ENCODE measurements at places on chromosomes 7 and 10. TPM values are rescaled to one million over a fixed set of nuclear protein-coding genes. Genes with fewer than 3 reads are reported as not detected.

DNA sequence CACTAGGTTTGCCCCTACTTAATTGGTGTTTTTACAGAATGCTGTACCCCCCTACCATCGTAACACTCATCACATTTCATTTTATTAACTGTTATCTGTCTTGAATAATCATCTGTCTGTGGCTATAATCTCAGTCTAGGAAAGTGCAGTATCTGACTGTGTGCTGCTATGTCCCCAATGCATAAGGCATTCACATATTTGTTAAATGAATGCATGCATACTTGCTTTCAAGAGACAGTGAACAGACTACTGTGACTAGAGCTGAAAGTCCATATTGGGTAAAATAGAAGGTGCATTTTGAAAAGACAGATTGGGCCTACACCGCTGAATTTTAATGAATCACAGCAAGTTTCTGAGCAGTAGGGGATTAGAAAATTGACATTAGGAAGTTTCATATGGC, 112.3 kb downstream of the ARHGAP12 start:
- no peak for DNase-seq

DNA sequence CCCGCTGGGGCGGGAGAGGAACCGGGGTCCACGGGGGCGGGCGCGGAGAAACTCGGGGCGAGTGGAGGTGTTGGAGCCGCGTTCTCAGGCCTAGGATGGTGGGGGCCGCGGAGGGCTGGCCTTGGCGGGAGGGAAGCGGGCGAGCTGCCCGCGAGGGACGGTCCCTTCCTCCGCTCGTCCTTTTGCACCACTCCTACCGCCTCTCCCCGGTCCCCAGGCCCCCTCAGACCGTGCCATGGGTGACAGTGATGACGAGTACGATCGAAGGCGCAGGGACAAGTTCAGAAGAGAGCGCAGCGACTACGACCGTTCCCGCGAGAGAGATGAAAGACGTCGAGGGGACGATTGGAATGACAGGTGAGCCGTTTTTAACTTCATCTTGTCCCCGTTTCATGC, 451 bp downstream of the SRRT start:
- peak; percentile 37 for DNase-seq

DNA sequence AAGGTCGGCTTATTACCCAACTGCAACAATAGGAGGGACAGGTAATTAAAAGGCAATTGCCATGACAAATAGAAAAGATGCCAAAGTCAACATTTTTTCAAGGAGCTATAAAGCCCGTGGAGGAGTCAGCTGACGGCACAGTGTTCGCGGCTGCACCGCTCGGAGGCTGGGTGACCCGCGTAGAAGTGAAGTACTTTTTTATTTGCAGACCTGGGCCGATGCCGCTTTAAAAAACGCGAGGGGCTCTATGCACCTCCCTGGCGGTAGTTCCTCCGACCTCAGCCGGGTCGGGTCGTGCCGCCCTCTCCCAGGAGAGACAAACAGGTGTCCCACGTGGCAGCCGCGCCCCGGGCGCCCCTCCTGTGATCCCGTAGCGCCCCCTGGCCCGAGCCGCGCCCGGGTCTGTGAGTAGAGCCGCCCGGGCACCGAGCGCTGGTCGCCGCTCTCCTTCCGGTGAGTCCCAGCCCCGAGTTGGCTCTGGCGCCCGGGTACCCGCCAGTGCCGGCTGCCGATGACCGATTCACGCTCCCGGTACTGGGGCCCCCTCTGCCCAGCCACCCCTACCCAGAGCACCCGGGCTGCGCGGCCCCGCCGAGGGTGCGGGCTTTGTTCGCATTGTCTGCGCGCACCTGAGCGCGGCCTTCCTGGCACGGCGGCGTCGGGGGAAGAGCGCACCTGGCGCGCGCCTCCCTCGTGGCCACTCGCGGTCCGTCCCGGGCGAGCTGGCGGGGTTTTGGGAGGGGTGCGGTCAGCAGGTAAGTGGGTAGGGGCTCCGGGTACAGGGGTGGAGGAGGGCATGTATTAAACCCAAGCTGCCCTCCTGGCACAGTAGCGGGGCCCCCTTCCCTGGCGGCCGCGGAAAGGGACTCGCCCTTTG, at the start of gene VWA2:
Gene VWA2, plus strand, starts transcription at position 138 of the 877 bp plus-strand sequence. CDS start 9,460 bp downstream, outside the sequence.
- DNase-seq = no peak

- DNase-seq = no peak
Observed at GRCh38 chr7:50146692-50147091, 53.6 kb upstream of the ZPBP start.

The TEX36 gene
- total RNA-seq = not detected

The PRSS58 gene
- total RNA-seq = not detected

The ANKRD61 gene
- not detected for total RNA-seq

The OR9A2 gene
- not detected for total RNA-seq

The CEP55 gene
- total RNA-seq = 0.35 TPM

GRCh38 chr7:30091491-30091912, 43.3 kb upstream of the MTURN start:
- DNase-seq = no peak

- no peak for DNase-seq
Observed at GRCh38 chr10:12549297-12549696, 199.9 kb downstream of the CAMK1D start.

The OR2A12 gene
- not detected for total RNA-seq

DNA sequence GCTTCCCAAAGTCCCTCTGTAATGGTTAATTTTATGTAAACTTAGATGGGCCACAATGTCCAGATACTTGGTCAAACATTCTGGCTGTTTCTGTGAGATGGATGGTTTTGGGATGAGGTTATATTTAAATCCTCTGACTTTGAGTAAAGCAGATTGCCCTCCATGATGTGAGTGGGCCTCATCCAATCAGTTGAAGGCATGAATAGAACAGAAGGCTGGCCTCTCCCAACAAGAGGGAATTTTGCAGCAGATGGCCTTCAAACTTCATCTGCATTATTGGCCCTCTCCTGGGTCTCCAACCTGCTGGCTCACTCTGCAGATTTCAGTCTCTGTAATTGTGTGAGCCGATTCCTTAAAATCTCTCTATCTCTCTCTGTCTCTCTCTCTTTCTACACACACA, 362.3 kb downstream of the GRID1 start:
- DNase-seq = no peak

DNA sequence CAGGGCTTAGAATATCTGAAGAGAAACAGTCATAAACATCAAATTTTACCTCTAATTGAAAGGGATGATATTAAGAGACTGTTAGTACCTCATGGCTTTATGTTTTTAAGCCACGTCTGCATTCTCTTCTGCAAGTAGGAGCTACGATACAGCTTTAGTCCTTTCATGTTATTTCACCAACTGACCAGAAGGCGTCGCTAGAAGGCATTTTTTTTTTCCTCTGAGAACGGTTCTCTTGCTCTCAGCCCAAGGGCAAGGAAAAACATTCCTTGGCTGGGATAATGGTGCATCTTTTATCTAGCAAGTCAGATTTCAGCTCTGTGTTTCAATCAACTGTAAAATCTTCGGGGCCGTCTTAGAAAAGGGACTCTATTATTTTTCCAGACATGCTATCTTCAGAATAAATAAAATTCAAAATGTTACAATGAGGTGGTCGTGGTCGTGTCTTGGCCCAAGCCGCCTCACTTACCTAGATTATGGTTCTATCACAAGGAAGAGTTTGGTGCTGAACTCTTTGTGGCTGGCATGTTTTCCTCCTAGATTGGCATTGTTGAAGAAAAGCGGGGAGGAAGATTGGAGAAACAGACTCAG, 41.6 kb upstream of the LYZL2 start:
- no peak for DNase-seq

GRCh38 chr7:96426027-96426426, 104.1 kb upstream of the SLC25A13 start:
- DNase-seq = no peak

The SAP25 gene
- 129 TPM for total RNA-seq

DNA sequence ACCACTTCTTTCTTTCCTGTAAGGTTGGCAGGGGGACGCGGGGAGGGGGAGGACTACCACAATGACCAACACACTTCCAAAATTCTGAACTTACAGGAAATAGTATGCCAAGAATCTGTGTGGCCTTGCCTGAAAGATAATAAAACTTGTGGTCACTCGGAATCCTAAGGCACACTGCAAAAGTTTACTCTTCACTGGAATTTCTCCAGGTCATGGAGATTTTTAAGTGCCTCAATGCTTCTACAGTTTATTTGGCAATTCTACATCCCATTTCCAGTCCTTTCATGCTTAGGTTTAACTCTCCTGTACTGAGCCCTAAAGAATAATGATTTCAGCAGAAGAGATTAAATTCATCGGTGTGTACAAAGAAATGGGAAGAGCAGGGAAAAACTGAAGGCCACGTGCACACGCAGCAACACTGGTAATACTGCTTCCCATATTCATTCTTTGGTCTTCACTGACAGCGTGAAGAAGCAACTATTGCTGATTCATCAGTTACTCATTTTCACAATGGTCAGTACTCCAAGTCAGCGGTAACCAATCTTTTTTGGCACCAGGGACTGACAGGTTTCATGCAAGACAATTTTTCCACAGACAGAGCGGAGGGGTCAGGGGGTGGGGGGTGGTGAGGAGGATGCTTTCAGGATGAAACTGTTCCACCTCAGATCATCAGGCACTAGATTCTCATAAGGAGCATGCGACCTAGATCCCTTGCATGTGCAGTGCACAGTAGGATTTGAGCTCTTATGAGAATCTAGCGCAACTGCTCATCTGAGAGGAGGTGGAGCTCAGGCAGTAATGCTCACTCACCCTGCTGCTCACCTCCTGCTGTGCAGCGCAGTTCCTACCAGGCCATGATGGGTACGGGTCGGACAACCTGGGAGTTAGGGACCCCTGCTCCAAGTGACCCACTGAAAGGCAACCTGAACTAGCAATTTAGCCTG, 9.8 kb downstream of the LARP4B start:
- no peak for DNase-seq

DNA sequence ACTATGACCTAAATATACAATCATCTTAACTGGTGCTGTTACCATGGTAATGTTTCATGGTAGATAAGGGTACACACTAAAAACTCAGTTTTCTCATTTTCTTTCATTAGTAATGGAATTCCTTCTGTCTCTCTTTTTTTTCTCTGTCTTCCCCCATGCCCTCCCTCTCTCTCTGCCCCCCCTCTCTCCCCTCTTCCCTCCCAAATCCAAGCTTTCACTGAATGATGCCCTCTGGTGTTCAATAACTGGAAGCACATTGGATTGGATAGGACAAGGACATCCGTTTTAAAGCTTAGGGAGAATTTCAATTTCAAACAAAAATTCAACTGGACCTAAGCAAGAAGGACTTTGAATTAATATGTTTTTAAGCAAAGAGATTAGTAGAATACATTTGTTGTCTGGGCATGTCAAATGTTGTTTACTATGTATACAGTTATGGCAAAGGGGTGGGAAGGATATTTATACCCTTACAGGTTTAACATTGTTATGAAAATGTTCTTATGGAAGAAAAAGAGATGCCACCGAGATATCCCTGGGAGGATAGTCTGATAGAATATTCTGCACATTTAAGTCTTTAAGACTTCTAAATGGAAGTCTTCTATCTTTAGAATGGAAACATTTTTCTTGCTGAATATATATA, 6.1 kb downstream of the CHRM2 start:
- DNase-seq = no peak

GRCh38 chr10:14173391-14173705, 157.4 kb downstream of the FRMD4A start:
- no peak for DNase-seq

- DNase-seq = no peak
Observed at GRCh38 chr7:7820409-7820808, 102.0 kb upstream of the RPA3 start.

GRCh38 chr10:92068900-92069299, 145.3 kb downstream of the BTAF1 start:
- DNase-seq = no peak
